Daoy (cell line): ENCODE measurements at places on chromosomes 2 and 18.

GRCh38 chr2:63926815-63927214 is 85.1 kb downstream of the UGP2 start:
- no peak for DNase-seq

- no peak for DNase-seq
Measured at GRCh38 chr2:46866770-46867246, 48.8 kb downstream of the MCFD2 start.

DNA sequence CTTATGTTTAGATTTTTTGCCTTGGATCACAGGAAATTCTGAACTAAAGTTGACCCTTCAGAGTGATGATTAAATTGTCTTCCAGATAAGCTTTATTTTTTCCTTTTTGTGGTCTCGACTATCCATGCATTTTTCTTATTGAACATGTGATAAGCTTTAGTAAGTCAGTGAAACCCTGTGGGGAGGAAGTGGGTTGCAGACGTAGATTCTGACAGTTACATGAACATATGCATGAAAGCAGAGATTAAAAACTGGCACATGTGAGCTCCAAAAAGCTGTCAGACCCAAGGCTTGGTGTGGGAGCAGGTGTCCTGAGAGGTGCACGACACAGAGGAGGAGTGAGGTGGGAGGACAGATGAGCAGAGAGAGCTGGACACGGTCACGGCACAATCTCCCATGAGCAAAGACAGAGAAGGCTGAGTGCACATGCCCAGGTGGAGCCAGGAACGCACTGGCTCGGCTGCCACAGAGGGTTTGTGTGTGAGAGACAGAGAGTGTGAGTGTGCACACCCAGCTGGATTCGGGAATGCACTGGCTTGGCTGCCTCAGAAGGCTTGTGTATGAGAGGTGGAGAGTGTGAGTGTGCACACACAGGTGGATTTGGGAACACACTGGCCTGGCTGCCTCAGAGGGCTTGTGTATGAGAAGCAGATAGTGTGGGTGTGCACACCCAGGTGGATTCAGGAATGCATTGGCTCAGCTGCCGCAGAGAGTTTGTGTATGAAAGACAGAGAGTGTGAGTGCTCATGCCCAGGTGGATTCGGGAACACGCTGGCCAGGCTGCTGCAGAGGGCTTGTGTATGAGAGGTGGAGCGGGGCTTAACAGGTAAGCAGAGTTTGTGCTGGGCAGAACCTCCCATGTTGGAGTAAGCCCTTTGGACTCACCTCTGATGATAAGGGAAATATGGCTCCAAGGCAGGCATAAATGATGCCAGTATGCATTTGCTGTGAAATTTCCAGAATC is 849.1 kb upstream of the SALL3 start:
- no peak for DNase-seq

DNA sequence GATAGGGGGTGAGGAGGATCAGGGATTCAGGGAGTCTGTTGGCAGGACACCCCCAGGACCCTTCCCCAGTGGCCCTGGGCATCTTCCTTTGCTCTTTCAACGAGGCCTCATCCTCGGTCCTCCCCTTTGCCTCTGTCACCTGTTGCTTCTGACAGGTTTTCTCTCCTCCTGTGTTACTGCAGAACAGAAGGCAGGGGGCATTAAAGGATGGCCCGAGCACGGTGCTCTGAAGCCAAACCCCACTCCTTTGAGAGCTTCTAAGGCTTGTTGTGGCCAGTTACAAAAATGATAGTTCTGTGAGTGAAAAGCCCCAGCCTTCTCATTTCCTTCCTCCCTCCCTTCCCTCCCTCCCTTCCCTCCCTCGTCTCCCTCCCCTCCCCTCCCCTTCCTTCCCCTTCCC is 82.5 kb downstream of the THNSL2 start:
- DNase-seq: no peak

- peak; percentile 43 for DNase-seq
Measured at GRCh38 chr18:77059294-77059916, 73.2 kb downstream of the MBP start.

DNA sequence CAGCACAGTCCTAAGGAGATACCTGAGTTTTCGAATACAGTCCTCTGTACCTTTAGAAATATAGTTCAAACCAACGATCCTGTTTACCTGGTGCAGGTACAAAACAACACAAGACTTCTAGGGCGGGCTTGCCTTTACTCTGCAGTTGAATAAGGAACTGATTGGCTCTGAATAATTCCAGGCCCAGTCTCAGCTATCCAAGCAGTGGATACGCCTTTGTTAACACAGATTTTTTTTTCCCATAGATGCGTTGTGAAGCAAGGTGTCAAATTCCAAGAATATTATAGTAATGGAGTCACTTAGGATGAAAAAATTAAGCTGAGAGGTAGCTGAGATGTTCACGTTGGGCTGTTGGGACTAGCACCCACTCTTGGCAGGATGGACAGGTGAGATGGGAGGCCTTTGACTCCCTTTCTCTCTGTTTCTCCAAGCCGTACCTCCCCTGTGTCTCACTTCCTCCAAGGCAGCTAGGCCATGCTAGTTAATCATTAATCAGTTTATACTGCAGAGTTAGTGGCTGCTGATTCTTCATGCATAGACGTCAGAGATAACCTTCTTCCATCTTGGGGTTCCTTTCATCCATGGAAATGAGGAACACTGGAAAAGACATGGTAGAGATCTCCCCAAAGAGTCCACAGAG is 380.8 kb upstream of the ACVR2A start:
- DNase-seq: no peak

GRCh38 chr2:23505984-23506380 is 121.0 kb downstream of the KLHL29 start:
- DNase-seq: no peak

- DNase-seq: peak; percentile 69
Measured at GRCh38 chr18:48838921-48839818, 111.6 kb downstream of the SMAD7 start.

- peak; percentile 16 for DNase-seq
Measured at GRCh38 chr2:28209261-28209691, 183.4 kb upstream of the FOSL2 start.

DNA sequence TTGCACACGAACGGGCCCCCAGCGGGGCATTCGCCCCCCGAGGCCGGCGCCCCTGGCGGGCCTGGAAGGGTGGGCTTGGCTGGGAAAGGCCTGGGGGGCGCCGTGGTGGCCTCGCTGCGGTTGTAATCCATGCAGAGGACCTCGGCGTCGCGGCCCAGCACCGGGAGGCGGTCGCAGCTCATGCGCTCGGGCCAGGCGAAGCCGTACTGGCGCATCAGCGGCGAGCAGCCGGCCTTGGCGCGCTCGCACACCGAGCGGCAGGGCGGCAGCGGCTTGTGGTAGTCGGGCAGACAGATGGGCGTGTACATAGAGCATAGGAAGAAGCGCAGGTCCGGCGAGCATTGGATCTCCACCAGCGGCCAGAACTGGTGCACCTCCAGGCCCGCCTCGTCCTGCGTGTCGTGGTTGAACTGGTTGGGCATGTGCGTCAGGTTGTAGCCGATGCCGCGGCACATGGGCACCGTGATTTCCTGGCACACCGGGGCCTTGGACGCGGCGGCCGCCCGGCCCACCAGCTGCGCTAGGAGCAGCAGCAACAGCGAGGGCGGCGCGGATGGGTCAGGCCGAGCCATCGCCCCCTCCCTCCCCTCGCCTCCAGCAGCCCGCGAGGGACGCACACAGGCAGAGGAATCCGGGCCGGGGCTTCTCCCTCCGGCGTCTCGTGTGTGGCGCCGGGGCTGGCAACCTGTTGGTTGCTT is 1.4 kb downstream of the FZD5 start:
- peak; percentile 57 for DNase-seq

DNA sequence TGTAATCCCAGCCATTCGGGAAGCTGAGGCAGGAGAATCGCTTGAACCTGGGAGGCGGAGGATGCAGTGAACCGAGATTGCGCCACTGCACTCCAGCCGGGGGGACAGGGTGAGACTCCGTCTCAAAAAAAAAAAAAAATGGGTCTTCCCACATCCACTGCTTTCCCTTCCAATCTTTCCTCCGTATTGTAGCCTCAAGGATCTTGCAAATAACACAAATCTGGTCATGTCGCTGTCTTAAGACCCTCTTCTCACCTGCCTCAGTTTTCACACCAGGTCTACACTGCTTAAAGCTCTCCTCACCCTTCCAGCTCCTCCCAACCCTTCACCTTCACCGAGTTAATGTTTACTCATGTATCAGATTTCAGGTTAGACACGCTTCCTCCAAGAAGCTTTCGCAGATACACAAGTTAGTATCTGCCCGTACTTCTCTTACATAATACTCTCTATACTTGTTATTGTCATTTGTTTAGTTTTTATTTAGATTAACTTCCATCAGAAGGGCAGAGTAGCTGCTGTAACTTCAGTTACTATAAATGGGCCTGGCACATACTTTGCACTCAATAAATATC is 1.5 kb downstream of the IER3IP1 start:
- no peak for DNase-seq
